AG04450 (cell line): ENCODE measurements at places on chromosomes 1 and 21. TPM values are rescaled to one million over a fixed set of nuclear protein-coding genes. Genes with fewer than 3 reads are reported as not detected.

- DNase-seq: peak; percentile 97
Measured at GRCh38 chr1:91650764-91651163, 150.1 kb downstream of the CDC7 start.

DNA sequence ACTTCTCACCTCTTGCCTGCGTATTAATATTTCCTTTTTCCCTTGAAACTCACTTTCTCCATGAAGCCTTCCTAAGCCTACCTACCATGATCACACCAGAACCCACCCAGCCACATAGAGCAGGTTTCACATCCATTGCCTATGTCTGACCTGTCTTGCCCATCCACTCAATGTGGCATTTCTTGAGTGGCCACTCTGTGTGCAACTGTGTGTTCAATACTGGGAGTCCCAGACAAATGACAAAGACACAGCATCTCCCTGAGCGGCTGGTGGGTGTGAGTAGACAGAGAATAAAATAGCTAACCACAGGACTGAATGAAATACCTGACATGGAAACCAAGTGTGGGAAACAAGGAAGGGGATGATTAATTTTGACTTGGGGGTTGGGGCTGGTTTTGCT is 3.1 kb downstream of the PTGFRN start:
- DNase-seq: no peak

GRCh38 chr1:67645495-67646144 is 39.4 kb upstream of the GADD45A start:
- DNase-seq: no peak

GRCh38 chr21:42439284-42440186 is 35.8 kb downstream of the UBASH3A start:
- DNase-seq: no peak

- no peak for DNase-seq
Measured at GRCh38 chr21:36710729-36711048, 11.8 kb downstream of the SIM2 start.

- no peak for DNase-seq
Measured at GRCh38 chr21:45356653-45357435, 48.1 kb upstream of the COL18A1 start.

- DNase-seq: no peak
Measured at GRCh38 chr1:85229574-85230097, 28.8 kb upstream of the SYDE2 start.

DNA sequence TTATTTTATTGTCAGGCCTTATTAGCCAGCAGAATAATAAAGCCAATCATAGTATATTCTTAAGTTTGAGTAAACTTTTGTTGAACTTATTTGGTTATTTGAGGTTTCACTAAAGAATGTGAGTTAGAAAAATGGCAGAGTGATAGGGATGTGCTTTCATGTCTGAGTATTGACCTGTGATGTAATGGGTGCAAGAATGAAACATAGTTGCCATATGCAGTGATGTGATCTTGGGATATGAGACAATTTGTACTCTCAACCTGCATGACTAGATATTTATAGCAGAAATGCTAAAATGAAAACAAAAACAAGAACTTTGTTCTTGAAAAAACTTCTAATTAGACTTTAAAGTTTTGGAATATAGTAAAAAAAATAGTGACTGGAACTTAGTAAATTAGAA is 97.9 kb downstream of the DISP1 start:
- no peak for DNase-seq

DNA sequence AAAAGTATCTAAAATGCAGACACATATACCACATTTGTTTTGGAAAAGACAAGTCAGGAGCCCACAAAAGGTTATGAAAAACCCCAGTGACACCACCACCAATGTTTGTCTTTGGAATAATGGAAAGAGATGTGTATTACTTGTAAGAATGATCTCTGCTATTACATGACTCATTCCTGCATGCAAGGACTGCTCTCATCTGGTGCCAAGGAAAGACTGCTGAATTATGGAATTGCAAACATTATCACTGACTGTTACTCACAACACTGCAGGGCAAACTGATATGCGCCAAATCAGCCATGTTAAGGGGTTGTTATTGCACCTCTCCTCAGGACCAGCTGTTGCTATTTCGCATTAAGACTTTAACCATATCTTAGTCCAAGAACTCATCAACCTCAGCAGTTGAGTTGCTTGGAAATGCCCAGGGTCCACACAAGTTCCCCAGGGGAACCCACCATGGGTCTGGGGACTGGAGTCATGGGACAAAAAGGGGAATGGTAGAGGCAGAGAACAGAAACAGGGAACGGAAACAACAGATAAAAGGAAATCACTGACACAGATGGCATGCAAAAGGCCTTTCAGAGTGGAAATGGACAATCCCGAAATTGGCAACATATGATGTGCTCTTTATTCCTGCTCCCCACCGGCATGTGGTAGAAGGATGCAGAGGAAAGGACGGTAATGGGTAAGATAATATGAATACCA is 34.4 kb downstream of the CAPZB start:
- peak; percentile 94 for DNase-seq

DNA sequence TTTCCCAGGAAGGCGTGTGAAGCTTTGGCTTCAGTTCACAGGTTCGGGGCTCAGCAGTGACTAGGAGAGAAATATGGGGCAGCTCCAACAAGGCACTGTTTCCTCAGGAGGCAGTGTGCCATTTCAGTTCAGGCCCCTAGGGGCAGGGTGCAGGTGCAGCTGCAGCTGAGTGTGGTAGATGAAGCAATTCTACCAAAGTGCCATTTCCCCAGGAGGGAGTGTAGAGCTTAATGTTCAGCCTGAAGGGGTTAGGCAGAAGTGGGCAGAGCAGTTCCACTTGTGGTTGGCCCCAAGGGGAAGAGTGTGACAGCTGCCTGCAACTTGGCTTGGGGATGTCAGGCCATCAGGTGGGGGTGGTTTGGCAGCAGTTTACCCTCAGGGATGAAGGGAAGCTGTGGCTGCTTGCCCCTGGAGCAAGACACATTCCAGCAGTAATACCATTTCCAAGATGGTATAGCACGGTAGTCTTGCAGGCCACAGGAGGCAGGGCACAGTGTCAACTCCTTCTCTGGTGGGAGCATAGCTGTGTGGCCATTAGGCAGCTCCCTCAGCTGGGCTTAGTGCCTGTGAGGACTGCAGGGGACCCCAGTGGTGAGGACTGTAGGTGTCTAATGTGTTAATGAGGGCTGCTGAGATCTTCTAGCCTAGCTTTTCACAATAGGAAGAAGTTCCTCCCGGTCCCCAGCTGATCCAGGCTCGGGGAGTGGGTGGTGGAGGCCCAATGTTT is 34.7 kb downstream of the RGSL1 start:
- no peak for DNase-seq

DNA sequence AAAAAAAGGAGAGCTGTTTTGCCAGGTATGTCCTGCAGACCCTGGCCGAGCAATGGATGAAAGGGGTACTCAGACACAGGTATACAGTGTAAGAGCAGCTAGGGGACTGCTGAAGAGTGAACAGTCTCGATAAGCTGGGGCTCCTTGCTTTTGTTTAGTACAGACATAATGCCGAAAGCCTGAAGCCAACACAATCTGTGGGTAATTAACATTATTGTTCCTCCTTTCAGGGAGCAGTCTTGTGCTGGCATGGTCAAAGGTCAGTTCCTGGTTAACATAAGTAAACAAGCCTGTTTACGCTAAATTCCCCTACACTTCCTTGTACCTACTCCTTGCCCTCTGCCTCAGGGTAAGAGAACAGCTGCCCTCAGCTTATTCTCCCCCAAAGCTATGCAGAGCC is 272.3 kb upstream of the ST6GALNAC5 start:
- DNase-seq: no peak

- no peak for DNase-seq
Measured at GRCh38 chr1:82775406-82776000, 974.8 kb downstream of the ADGRL2 start.

GRCh38 chr21:16072737-16073136 is 343.0 kb downstream of the USP25 start:
- DNase-seq: peak; percentile 68

DNA sequence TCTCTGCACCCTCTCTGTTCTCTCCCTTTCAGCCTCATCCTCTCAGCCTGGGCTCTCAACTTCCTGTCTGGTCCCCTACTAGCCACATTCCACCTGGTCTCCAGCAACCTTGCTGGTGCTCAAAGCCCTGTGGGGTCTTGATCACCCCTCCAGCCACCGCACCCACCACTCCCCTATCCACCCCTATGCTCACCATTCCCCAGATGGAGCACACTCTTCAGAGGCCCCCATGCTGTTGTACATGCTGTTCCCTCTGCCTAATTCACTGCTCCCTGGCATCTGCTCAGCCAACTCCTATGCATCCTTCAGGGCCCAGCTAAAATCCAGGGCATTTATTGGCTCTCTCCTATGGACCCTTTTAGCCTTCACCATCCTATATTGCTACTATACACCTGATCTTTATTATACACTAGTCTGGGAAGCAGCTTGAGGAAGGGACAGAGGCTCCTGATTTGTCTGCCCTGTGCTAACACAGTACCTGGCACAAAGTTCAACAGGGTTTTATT is 81.0 kb downstream of the GLIS1 start:
- DNase-seq: no peak

GRCh38 chr1:47971385-47972160 is 25.6 kb downstream of the TRABD2B start:
- DNase-seq: no peak

DNA sequence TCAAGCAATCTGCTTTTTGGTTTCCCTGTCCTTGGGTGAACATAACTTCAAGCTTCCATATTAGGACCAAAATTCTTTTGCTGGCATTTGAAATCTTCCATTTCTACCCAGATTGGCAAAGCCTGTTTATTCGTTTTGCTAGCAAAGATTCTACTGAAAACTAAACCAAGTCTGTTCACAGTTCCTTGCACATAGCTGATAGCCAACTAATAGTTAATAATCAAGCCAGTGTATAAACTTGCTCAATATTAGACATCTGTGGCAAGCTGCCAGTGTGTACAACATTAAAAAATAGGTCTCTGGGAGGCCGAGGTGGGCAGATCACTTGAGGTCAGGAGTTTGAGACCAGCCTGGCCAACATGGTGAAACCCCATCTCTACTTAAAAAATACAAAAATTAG is 6.3 kb downstream of the APP start:
- DNase-seq: no peak

DNA sequence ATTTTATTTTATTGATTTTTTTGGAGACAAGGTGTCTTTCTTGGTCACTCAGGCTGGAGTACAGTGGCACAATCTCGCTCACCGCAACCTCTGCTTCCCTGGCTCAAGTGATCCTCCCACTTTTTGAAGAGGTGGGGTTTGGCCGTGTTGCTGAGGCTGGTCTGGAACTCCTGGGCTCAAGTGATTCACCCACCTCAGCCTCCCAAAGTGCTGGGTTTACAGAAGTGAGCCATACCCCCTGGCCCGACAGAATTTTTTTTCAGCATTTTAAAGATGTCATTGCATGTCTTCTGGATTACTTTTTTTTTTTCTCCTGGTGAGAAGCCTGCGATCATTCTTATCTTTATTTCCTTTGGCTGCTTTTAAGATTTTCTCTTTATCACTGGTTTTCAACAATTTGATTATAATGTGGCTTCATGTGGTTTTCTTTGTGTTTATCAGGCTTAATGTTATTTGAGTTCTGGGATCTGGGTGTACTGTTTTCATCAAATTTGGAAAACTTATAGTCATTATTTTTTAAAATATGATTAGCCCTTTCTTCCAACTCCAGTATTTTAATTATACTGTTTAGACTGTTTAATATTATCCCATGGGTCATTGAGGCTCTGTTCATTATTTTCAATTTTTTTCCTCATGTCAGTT is 23.1 kb upstream of the PTBP2 start:
- no peak for DNase-seq

DNA sequence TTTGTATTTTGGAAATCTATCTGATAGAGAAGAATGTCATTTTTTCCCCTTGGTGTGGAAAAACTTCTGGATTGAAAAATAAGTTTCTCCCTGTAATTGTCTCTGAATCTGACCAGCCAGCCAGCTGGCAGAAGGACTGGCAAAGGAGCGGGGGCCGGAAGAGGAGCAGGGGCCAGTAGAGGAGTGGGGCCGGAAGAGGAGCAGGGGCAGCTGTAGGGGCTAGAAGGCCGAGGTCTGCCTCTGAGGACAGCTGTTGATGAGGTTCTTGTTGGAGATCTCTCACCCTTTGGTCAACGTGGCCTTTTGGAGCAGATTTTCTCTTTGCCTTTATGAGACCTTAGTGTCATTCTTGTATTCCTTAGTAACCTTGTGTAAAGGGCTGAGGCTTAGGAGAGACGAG is 121.8 kb downstream of the GALNT2 start:
- no peak for DNase-seq

- DNase-seq: no peak
Measured at GRCh38 chr1:36472656-36473055, 8.5 kb upstream of the MRPS15 start.

GRCh38 chr1:157086299-157086698 is 13.3 kb downstream of the ETV3L start:
- DNase-seq: no peak

- no peak for DNase-seq
Measured at GRCh38 chr1:241330619-241331327, 26.2 kb downstream of the RGS7 start.

DNA sequence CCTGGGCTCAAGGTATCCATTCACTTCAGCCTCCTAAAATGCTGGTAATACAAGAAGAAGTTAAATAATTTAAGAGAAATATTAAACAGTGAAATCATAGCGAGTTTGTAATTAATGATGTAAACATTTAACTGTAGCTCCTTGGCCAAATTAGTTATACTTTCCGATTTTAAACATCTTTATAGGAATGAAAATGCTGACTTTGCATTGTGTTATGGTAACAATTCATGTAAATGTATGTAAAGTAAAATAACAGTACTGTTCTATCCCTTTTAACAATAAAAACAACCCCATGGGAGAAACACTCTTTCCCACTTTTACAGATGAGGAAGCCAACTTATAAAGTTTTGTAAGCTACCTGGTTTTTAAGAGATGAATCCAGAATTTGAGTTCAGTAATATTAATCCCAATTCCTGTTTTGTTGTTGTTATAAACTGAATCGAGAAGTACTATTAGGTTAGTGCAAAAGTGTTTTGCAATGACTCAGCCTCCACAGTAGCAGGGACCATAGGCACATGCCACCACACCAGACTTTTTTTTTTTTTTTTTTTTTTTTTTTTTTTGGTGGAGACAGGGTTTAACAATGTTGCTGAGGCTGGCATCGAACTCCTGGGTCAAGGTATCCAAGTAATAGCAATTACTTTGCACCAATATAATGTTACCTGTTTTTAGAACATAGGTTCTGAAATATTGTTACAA is 1360.4 kb downstream of the BRINP3 start:
- DNase-seq: no peak

- no peak for DNase-seq
Measured at GRCh38 chr1:228035844-228036243, 29.0 kb downstream of the WNT3A start.

The LMX1A gene
- not detected in 2 replicates for polyA plus RNA-seq

The PIGR gene
- polyA plus RNA-seq: not detected in 2 replicates

The SERTAD4 gene
- 1.7 and 1.8 TPM in 2 replicates for polyA plus RNA-seq

The RGS1 gene
- polyA plus RNA-seq: not detected in 2 replicates

The CD1C gene
- polyA plus RNA-seq: not detected in 2 replicates

The GPA33 gene
- polyA plus RNA-seq: not detected in 2 replicates

The PCP4L1 gene
- not detected in 2 replicates for polyA plus RNA-seq

The TMEM200B gene
- polyA plus RNA-seq: 9.8 and 10.5 TPM in 2 replicates
